ENCODE measurements at places on chromosomes 6 and 20. TPM values are rescaled to one million over a fixed set of nuclear protein-coding genes. Genes with fewer than 3 reads are reported as not detected.

The MCHR2 gene
- not detected for total RNA-seq

The XKR7 gene
- not detected for total RNA-seq

The ECT2L gene
- total RNA-seq, result not detected

The APCDD1L gene
- total RNA-seq, result not detected

The KIF25 gene
- not detected for total RNA-seq

The MYH7B gene
- total RNA-seq, result 0.17 TPM

The RIMS1 gene
- not detected for total RNA-seq

The HLA-DRB1 gene
- total RNA-seq, result 10.8 TPM

The SYNDIG1 gene
- total RNA-seq, result not detected

The C6orf15 gene
- total RNA-seq, result not detected

The PPP1R11 gene
- 55.8 TPM for total RNA-seq

The CEBPB gene
- total RNA-seq, result 32.6 TPM

The EMILIN3 gene
- total RNA-seq, result not detected

The PHF10 gene
- 75.5 TPM for total RNA-seq

The NFKBIE gene
- 28.7 TPM for total RNA-seq

The SALL4 gene
- total RNA-seq, result 0.70 TPM

The NOL4L gene
- total RNA-seq, result 9.9 TPM

The IYD gene
- not detected for total RNA-seq

The TTLL9 gene
- total RNA-seq, result not detected

The EGFL8 gene
- total RNA-seq, result 11.9 TPM

The UNC5CL gene
- total RNA-seq, result 1.2 TPM

The HCK gene
- total RNA-seq, result not detected
